GM13976 (cell line): ENCODE measurements at places on chromosomes 2 and 18.

DNA sequence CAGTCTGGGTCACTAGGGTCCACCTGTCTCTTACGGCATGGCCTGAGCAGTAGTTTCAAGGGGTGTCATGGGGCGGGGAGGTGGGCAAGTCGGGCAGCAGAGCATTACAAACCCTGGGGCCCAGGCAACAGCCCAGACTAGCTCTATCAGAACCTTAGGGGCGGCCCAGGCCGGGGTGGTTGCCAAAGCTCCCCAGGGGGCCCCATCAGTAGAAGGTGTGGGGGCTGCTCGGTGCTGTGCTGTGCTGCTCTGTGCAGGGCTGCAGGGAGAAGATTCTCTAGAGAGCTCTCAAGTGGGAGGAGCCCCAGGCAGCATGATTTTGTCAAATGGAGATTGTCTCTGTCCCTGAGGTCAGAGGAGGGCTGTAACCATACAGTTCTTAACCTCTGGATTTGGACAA, 36.4 kb upstream of the SLC14A1 start:
- peak; percentile 47 for DNase-seq

- no peak for DNase-seq
These were observed 31.0 kb downstream of the RNF125 start for GRCh38 chr18:32049393-32050171.

- no peak for DNase-seq
These were observed 38.4 kb downstream of the HS6ST1 start for GRCh38 chr2:128280158-128280871.

- no peak for DNase-seq
These were observed 127.3 kb upstream of the SRD5A2 start for GRCh38 chr2:31707992-31708391.

DNA sequence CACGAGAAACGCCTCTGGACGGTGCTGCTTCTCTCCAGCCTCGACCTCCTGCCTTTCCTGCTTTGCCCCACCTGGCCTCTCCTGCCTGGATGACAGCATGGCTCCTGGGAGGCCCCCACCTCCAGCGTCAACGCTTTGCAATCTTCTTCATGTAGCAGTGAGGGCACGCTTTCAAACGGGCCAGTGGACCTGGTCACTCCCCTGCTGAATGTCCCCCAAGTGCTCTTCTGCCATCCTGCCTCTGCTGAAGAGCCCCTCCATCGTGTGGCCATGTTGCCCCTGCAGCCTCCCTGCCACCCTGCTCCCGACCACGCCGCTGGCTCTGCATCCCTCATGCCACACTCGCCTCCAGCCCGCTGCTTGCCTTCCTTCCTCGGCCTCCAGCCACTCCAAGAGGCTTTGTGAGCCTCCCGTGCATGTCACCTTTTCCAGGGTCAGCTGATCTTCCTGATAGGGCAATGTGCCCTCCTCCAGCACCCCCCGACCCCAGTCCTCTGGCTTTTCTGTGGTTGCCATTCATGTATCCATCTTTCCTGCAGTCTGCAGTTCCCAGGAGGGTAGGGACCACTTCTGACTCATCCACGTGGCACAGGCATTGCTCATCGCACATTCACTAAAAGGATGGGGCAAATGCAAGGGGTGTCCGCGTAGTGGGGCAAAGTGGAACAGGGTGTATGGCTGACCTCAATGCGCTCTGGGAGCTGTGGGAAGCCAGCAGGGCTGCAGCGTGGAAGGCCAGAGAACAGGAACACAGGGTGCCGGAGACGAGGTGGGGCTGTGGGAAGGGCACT, 268.8 kb downstream of the TWIST2 start:
- DNase-seq: no peak

GRCh38 chr2:142876423-142876822, 1.0 kb upstream of the KYNU start:
- DNase-seq: no peak

- DNase-seq: no peak
These were observed 19.1 kb downstream of the MXD1 start for GRCh38 chr2:69933839-69934613.

GRCh38 chr2:20221555-20221973, 3.4 kb downstream of the SDC1 start:
- DNase-seq: no peak

GRCh38 chr18:79509536-79509930, 113.8 kb downstream of the NFATC1 start:
- no peak for DNase-seq

GRCh38 chr2:65193446-65193845, 34.2 kb upstream of the ACTR2 start:
- no peak for DNase-seq

DNA sequence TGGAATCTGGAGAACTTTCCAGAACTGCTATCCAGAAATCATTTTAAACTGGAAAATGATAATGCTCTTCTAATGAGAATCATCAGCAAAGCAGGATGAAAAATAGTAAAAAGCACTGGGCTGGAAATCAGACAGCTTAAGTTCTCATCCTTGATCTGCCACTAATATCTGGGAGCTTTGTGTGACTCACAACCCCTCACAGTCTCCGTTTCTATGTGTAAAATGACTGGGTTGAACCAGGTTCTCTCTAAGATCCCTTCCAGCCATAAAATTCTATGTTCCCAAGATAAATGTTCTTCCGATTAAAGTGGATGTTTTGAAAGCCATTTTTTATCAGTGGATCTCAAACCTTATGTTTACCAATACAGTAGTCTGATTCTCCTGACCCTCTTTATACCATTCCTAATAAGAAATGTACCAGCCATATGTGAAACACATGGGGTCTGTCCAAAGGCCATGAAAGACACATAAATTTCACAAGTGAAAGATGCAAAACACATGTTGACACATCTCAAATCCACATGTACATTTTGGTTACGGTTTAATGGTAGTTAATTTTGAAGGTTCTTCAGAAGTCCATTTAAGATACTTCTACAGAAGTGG, 188.8 kb downstream of the EN1 start:
- no peak for DNase-seq

GRCh38 chr2:73986085-73986681, 1.5 kb downstream of the TET3 start:
- no peak for DNase-seq

DNA sequence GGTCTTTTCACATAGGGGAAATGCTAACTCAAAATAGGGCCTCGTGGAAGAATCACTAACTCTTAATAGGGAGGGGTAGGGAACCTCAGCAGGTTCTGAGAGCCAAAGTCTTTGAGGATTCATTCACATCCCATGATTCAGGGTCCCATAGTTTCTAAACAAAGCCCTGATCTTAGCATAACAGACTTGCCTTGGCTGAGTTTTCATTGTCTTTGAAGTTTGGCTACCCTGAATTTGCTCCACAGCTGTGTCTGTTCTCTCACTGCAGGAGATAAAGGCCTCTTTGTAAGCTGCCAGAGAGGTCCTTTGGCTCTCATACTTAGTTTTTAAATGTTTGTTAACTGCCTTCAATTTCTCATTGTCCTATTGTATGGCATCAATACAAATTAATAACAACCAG, 54.5 kb downstream of the ZDBF2 start:
- no peak for DNase-seq

DNA sequence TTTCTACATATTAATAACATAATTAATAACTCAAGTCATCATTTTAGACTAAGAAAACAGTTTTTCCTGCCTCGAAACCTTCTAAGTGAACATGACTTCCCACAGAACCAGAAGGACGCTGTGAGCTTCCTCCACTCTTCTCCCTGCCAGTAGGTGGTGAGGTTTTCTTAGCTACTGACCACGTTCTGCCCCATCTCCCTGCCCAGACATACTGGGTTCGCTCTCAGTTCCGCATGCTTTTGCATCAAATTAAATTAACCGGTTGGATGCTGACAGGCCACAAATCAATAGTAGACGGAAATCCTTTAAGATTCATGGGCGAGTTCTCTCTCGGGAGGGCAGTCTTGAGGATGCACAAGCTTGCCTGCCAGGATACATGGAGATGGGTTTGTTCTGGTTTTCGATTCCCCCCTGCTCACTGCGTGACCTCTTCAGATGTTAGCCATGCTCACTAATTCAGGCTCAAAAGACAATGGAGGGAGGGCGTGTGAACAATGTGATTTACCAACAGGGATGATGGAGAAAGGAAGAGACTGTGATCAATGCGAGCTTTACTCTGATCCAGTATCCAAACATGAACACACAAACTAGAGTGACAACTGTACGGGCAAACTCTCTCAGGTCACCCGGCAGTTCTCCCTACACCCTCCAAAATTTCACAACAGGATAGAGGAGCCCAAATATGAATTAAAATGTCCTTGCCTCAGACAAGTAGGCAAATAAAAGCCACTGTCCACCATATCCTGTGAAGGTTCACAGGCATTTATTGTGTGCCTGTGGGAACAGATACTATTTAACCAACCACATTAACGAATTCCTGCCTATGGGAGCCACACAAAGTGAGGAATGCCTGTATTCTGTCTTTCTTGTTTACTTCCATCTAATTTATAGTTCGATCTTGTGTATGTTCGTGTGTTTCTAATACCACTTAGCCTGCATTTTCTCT, 375.7 kb downstream of the EIPR1 start:
- no peak for DNase-seq

DNA sequence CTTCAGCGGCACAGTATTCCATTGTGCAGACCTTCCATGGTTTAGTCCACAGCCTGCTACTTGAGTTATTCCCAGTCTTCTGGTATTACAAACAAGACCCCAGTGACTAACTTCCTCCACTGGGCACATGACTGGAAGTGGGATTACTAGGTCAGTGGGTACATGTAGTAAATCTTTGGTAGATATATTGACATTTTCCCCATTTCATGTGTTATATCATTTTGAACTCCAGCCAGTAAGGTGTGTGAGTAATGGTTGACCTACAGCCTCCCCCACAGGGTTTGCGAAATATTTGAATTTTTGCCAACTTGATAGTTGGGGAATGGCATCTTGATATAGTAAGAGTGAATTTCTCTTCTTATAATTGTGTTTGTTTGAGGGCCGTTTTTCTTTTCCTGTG, 58.8 kb downstream of the RNF144A start:
- DNase-seq: no peak

GRCh38 chr18:75057169-75057960, 151.6 kb downstream of the PTGR3 start:
- DNase-seq: no peak

- DNase-seq: no peak
These were observed 14.5 kb upstream of the IL1RN start for GRCh38 chr2:113112871-113113270.

DNA sequence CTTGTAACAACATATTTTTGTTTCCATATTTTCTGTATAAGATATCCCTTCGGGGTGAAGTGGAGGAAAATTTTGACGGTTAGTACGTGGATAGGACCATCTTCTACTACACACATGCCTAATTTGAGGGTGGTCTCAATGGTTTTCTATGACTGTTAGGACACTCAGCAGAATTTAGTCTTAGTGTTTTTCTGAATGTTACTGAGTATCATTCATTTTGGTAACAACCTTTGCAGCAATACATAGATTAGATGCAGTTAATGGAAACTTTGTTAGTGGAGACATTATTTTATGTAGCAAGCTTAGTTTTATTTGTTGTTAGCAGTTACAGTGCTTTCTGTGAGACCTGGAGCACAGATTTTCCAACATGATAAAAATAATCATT, 1.6 kb downstream of the ITGAV start:
- no peak for DNase-seq

GRCh38 chr2:79512442-79513401, at the start of gene CTNNA2:
TSS of gene CTNNA2 (plus strand) at chr2:79513051.
- peak; percentile 77 for DNase-seq

GRCh38 chr18:45328296-45328695, 287.0 kb upstream of the SLC14A2 start:
- no peak for DNase-seq

DNA sequence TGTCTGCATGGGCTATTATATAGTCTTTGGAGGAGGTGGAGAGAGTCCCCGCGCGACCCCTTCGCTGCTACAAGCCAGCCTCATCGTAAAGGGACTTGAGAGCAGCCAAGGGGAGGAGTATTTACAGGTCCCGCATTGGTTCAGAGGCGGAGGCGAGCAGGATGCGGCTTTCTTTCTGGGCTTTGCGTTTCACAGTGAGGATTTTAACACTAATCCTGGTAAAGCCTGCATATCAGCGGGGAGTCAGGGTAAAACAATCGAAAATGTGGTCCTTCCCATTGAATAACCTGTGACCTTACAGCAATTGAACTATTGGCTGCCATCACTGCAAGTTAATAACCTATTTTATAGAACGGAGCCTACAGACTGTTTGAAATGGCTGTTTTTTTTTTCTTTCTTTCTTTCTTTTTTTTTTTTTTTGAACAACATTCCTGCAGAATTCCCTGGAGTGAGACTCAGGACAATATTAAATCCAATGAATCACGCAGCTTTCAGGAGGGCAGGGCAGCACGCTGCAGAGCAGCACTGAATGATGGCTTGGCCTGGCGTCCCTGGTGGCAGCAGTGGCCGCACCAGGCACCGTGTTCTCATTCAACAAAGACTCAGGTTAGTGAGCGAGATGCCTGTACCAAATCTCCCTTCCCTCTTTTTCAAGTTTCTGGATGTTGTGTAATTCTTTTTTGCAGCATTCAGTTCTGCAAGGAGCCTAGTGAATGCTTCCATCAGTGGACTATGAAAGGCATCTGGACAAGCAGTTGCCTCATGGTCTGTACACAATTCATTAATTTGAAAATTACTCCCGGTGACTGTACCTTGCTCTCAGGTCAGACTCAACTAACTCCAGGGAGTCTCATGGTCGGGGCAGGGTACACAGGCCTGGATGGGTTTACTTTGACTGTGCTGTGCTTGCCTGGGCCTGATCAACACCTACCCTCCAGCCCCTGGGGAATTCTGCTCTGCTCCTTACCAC, 19.8 kb downstream of the SMIM21 start:
- no peak for DNase-seq

DNA sequence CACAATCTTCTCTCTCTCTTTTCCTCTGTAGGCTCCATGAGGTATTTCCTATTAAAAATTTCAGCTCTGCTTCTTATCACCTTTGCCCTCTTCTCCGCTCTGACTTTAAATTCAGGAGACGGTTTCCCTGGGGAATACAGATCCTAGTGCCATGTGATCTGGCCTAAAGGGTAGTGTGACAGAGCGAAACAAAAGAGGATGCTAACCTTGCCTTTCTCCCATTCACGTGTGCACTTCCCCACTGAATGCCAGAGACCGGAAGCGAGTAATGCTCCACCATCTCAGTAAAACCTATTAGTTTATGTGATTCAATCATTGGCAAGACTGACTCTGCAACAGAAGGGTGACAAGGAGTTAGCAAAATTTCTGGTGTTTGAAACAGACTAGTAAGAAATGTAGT, 358.3 kb downstream of the ZNF521 start:
- no peak for DNase-seq

DNA sequence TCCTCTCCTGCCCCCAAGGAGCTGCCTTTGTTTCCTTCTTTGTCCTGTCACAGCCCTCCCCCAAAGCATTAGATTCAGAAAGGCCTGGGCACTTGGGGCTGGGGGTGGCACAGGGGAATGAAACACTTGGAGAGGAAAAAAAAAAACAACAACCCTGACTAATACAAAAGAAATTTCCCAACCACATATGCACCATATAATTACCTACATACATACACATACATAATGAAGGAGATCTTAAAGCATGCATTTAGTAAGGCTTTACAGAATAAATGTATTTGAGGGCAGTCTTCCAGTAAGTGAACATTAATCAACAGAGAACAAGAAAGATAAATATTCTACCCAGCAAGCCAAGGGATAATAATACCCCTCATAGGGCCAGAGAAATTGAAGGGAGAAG, 70.0 kb upstream of the PPP1CB start:
- no peak for DNase-seq

- DNase-seq: peak; percentile 93
These were observed 8.6 kb downstream of the HS1BP3 start for GRCh38 chr2:20642055-20642971.

GRCh38 chr2:131105950-131106801, 1.0 kb downstream of the PLEKHB2 start:
- DNase-seq: peak; percentile 64

- DNase-seq: peak; percentile 25
These were observed 21.1 kb downstream of the CPS1 start for GRCh38 chr2:210577263-210578071.
